Fibroblast of the conjunctiva (primary cell): ENCODE measurements at places on chromosomes 16 and 17.

GRCh38 chr17:5516060-5516792, 29.9 kb downstream of the MIS12 start:
- DNase-seq = peak; percentile 70

DNA sequence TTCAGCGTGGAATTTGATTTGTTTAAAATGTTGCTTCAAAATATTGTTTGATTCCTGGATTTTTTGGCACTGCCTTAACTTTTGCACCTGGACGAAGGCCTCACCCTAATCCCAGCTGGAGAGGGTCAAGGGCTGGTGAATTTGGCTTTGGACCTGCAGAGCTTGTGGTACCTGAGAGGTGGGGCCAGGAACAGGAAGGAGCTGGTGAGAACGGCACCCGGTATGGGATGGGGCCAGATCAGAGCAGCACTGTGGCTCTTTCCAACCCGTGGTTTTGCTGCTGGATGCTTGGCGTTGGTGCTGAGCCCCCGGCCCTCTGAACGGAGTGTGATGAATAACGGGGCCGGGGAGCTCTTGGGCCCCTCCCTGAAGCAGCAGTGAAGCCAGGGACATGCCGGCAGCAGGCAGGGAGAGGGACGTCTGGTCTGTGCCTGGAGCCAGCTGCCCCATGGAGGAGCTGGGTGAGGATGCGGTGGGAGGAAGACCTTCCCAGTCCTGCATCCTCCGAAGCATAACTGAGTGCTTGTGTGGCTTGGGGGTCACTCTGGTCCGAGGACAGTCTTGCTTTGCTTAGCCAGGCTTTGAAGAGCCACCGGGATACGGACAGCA, 275.4 kb downstream of the SEC14L1 start:
- DNase-seq = no peak

DNA sequence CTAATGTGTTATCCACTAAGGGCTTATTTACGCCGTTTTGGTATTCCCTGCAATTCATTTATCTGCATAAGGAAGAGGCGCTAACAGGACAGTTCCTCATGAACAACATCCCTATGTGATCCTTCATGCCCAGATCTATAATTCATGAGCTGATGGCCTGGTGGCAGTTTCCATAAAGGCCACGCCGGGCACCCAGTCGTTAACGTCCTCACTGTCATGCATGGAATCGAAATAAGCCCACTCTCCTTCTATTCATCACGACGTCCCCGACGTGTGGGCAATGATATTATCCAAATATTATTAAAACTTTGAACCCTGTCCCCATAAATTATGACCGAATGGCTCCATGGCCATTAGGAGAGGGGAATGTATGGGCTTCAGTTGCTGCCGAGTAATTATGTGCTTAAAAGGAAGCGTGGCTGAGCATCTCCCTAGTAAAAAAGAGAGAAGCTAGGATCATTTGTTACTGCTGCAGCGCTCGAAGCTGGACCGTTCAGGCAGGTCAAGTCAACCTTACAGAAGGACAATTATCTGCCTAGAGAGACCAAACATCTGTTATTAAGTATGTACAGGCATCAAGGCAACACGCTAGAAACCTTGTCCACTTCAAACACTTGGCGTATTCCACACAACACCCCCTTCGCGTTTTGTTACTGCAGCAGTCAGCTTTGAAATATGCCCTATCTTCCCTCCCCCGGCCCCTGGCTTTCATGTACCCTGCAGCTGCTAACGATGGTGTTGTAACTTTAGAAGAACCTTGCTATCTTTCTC, 94.0 kb upstream of the SALL1 start:
- no peak for DNase-seq

GRCh38 chr16:89565506-89566372, 5.3 kb downstream of the RPL13 start:
- DNase-seq = no peak

DNA sequence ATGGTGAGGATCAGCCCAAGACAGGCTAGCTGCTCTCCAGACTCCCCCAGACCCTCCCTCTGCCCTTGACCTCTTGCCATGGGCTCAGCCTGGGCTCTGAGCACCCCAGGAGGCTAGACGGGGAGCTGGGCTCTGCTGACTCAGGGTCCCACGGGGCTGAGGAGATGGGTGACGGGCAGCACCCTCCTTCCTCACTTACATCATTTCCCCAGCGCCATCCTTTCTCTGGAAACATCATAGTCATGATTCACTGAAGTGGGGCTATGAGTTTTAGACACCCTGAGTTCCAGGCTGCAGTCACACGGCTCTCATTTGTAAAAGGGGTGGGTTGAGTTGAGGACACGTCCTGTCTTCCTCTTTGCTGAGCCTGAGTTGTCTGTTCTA, 3.0 kb upstream of the ITGAX start:
- no peak for DNase-seq

DNA sequence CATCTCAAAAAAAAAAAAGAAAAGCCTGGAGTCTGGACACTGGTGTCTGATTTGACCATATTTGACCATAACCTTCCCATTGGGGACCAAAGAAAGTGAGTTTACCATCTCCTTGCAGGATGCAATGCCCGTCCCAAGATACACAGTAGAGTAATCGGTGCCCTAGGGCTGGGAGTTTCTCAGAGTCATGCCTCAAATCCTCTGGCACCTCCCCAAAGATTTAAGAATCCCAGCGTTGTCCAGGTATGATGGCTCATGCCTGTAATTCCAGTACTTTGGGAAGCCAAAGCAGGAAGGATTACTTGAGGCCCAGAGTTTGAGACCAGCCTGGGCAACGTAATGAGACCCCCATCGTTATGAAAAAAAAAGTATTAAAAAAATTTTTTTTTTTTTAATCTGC, 5.0 kb downstream of the PITPNM3 start:
- no peak for DNase-seq

- DNase-seq = no peak
These were observed 185.6 kb upstream of the CPHXL start for GRCh38 chr16:75911896-75912295.

DNA sequence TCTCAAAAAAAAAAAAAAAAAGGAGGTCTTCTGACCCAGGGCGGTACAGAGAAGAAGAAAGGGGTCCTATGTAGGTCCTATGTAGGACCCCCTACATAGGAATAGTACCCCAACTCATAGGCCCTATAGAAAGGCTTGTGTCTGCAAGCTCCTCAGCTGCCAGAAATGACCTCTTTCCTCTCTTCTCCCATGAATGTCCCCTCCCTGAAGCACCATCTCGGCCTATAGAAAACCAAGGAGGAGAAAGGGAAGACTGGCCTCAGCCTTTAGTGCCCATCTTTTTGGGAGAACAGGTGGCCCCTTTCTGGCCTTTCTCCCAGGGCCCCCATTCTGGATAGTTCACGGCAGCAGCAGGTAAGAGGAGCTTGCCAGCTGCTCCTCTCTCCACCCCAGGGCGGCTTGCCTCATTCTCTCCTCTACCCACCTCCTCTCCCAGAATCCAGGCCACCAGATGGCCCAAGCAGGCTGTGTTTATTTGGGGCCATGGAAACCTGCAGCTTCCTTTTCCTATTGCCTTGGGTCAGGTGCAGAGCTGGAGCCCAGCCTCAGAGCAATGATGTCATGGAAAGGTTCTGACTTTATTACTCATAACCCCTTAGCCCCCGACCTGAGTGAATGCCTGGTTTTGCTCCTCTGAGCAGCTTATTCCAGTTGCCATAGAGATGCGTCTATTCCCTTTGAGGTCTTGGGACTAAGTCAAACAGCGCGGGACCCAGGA, 1.6 kb upstream of the MRPL58 start:
- DNase-seq = no peak

DNA sequence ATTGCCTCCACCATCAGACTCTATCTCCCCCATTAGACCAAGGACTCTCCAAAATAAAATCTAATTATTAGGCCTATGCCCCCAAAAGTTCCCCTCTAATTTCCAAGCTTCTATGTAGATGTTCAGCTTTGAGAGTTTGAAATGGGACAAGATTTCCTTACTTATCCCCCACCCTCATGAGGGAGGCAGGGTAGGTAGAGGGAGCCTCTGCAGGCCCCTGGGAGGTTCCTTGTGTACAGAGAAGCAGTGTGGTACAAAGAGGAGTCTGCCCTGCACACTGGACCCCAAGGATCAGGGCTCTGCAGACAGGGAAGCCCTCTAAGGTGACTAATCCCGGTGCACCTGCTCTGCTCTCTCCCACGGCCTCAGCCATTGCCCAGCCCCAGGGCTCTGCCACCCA, 2.5 kb downstream of the KRT17 start:
- DNase-seq = no peak

DNA sequence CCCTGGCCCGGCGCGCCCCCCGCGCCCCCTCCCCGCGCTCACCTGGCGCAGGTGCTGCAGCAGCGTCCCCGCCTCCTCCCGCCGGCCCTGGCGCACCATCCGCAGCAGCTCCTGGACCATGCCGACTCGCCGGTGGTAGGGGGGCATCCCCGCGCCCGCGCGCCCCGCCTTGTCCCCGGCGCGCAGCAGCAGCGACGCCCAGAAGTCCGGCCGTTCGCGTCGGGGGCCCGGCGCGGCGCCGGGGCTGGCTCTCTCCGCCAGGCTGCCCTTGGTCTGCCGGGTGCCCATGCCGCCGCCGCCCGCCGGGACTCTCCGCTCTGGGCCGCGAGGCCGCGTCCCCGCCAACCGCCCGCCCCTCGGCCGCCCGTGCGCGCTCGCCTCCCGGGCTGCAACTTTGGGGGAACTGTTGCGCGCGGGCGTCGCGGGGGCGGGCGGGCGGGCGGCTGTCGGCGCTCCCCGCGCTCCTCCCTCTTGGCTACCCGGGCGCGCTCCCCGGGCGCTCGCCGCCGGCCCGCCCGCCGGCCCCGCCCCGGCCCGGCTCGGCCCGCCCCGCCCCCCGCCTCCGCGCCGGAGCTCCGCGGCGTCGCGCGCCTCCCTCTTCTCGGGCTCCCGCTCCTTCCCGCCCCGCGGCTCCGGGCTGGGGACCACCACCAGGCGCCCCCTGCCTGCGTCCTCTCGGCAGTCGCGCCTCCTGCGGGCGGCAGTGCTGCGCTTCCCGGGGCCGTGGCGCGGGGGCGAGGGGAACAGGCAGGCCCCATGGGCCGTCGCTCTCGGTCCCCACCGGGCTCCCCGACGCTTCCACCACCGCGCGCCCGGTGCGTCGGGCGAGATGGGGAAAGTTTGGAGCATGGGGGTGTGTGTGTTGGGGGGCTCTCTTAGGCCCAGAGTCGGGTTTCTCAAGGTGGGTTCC, at the start of gene LRRC75A:
LRRC75A (minus strand) TSS at position 491 of the 910 bp plus-strand sequence; CDS start at position 288, 203 bp downstream.
- no peak for DNase-seq

DNA sequence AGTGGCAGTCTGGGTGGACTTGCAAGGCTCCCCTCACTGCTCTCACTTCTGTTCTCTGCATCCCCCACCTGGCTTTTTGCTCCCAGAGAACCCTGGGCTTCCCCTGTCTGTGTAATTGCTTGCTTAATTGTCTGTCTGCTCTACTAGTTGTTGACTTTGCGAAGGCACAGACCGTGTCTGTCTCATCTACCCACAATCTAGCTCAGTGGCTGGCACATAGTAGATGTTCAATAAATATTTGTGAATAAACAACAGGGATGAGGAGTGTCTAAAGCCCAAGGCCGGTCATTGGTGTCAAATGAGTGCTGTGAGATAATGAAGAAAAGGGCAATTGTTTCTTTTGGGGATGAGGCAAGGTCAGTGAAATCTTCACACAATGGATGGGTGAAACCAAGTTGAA, 2.8 kb upstream of the SEZ6 start:
- DNase-seq = no peak

DNA sequence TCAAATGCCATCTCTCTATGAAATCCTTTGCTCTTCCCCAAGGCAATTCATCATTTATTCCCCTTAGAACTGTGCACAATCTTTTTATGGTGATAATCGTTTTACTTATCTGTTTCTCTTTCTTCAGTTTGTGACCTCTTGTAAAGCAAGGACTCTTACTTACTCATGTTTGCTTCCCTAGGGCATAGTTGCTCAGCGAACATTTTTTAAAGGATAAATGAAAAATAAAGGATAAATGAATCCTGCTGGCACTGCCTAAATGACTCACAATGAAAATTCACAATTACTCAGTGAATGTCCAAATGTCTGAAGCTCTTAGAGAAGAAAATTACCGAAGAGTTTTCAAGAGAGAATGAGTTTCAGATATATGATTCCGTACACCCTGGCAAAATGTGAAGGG, 671.7 kb downstream of the CDH11 start:
- DNase-seq = peak; percentile 14

- peak; percentile 28 for DNase-seq
These were observed at the start of gene BCO1 for GRCh38 chr16:81238296-81239011. TSS of gene BCO1 (plus strand) at chr16:81238689. CDS start at chr16:81238909, 220 bp downstream.

DNA sequence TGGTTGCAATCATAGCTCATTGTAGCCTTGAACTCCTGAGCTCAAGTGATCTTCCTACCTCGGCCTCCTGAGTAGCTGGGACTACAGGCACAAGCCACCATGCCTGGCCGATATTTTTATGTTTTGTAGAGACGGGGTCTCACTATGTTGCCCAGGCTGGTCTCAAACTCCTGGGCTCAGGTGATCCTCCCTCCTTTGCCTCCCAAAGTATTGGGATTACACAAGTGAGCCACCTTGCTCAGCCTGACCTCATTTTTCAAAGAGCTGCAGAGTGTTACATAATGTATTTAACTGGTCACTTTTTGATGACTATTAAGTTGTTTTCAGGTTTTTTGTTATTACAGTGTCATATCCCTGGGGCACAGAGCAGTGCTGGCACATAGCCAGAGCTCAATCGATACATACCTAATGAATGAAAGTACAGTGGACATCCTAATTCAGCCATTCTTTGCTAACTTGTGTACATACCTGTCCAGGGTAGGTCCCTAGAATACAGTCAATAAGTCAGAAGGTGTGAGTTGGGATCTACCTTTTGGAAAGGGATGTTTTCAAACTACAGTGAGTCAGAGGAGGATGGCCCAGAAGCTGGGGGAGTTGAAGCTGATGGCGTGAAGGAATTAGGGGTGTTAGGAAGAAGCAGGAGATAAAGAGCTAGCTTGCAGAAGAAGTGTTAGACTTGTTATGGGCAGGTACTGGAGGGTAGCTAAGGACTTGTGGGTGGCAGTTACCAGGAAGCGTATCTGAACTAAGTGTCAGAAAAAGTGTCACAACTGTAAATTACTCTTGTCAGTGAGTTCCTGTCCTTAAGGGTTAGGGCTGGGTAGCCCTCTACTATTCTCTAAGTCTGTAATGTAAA, 20.1 kb upstream of the CYLD start:
- no peak for DNase-seq

DNA sequence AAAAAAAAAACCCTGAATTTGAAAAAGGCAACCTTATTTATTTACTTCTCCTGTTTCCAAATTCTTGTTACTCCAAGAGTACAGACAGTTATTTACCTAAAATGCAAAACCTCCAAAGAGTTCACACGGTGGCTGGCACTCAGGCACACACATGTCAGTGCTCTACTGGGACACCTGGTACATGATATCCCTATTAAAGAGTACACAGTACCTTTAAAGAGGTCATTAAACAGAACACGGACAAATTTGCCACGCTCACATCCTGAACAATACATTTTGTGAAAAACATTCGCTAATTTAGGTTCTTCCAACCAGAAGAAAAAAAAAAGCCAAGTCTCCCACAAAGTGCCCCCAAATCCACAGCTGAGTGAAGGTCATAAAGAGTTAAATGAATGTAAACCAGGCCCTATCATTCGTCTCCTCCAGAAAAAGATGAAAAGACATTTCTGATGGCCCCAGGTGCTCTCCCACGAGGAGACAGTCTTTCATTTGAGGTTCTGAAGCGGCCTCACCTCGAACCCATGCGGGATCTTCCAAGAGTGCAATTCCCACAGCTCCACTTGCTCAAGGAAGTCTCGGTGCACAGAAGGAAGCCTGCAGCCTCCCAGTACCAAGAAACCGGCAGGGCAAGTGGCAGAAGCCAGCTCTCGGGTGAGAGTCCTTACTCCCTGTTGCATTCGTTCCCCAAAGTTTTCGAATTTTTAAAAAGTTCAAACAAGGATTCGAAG, 993 bp downstream of the ERN1 start:
- DNase-seq = no peak
